MG63 (cell line): ENCODE measurements at places on chromosomes 5 and 9.

DNA sequence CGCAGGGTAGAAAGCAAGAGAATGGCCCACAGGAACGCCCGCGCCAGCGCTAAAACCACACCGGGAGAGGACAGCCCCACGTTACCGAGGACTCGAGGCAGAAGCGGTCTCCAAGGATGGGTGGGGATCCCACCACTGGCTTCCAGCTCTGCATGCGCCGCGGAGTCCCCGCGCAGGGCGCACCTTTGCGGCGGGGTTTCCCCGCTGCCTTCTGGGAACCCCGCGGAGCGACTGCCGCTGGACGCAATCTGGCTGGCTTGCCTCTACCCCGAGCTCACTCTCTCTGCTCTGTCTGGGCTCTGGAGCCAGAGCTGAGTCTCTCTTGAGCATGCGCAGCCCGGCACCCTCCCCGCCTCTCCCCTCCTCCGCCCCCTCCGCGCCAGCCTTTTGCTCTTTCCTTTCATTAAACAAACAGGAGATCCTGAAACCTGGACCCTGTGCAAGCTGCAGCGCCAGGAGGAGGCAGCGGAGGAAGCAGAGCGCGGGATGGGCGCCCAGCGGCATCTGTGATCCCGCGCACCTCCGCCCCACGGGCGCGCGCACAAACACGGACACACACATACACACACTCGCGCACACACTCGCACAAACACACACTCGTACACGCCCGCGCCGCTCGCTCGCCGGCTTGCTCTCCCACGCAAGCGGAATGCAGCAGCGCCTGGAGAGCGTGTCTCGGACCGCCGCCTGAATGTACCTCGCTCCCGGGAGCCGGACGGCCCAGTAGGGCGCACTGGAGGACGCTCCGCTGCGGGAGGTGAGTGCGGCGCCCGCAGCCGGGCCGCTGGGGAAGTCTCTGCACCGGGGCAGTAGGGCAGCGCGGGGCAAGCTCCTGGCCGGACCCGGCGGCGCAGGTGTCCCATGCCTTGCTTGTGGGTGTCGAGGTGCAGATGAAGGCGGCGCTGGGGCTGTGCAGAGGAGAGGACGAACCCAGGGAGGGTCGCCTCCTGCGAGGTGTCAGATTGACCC, at the start of gene PLPPR1:
TSS of gene PLPPR1 (plus strand) at position 382 of the 969 bp plus-strand sequence.
- DNase-seq: peak; percentile 69

DNA sequence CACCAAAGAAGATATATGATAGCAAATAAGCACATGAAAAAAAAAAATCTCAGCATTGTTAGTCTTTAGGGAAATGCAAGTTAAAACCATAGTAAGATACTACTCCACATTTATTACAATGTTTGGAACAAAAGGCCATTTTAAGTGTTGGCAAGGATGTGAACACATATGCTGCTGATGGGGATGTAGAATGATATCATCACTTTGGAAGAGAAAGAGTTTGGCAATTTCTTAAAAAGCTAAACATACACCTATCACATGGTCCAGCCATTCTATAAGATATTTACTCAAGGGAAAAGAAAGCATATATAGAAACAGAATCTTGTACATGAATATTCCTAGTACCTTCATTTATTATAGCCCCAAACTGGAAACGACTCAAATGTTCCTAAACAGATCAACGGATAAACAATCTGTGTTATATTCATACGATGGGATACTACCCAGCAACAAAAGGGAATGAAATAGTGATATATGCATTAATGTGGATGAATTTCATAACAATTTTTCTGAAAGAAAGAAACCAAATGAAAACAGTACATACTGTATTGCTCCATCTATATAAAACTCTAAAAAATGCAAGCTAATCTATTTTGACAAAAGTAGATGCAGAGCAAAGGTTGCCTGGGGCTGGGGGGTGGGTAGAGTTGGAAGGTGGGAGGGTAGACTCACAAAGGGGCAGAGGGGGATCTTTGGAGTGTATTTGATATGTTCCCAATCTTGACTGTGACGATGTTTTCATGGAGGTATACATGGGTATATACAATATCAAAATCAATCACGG, 45.7 kb upstream of the SMAD5 start:
- no peak for DNase-seq

DNA sequence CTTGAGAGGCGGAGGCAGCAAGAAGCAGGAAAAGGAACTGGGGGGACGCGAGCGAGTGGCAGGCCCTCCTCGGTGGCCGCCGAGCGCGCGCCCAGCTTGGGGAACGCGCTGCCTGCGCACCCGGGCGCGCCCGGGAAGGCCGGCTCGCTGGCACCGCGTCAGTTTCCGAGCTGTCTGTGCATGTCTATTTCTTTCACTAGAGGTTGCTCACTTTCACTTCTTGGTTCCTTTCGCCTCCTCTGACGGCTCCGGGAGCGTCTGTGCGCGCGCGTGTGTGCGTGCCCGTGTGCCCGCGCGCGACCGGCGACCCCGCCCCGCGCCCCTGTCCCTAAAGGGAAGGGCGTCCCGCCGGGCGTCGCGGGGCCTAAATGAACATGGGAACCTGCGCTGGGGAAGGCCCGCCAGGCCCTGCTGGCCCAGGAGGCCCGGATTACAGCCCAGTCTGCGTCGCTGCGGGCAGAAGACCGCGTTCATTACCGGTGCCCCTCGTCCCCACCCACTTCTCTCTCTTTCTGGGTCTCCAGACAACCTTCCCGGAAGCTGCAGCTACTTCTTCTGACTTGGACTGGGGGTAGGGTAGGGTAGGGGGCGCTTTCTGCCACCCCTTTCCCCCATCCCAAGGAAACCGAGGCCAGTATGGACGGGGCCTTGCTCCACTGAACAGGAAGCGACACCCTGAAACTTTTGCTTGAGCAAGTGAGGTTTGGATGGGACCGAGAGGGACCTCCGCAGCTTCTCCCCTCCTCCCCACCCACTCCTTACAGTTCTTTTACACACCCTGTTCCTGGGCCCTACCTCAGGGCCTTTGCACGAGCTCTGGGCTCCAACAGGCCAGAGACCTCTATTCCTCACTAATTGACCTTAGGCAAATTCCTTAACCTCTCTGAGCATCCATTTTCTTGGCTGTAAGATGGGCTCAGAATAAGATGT, 205.8 kb upstream of the IER5L start:
- peak; percentile 73 for DNase-seq

GRCh38 chr5:119321569-119322311, 34.1 kb upstream of the TNFAIP8 start:
- DNase-seq: no peak

- no peak for DNase-seq
Observed at GRCh38 chr9:94080249-94080648, 4.0 kb upstream of the PTPDC1 start.

DNA sequence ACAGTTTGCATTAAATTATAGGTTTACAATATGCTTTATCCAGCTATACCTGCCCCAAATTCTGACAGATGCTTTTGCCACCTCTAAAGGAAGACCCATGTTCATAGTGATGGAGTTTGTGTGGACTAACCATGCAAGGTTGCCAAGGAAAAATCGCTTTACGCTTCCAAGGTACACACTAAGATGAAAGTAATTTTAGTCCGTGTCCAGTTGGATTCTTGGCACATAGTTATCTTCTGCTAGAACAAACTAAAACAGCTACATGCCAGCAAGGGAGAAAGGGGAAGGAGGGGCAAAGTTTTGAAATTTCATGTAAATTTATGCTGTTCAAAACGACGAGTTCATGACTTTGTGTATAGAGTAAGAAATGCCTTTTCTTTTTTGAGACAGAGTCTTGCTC, 41.0 kb downstream of the FXN start:
- DNase-seq: no peak

- DNase-seq: no peak
Observed at GRCh38 chr9:93501406-93501805, 48.0 kb upstream of the FAM120AOS start.

- no peak for DNase-seq
Observed at GRCh38 chr5:163821142-163821541, 315.7 kb downstream of the MAT2B start.

DNA sequence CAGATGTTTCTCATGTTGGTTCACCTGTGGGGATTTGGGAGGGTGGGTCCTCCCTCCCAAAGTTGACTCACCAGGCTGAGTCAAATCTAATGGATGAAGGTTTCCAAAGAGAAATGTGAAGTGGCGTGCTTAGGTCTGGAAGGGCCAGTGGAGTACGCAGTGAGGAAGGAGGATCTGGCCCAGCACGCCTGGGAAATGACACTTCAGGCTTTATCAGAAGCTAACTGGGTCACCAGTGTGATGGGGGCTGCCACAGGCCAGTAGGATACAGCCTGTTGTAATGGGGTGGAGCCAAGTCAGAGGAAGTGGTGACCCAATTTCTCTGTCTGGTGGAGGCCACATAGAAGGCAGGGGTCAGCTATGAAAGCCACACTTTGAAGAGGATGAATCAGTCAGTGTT, 18.0 kb downstream of the POLR1E start:
- DNase-seq: no peak

- no peak for DNase-seq
Observed at GRCh38 chr9:98890256-98890655, 53.5 kb upstream of the COL15A1 start.
